Osteoblast (primary cell): ENCODE measurements at places on chromosomes 5 and 9.
A peak's percentile ranks its signal among the peaks of the same experiment; 100 is the strongest.

DNA sequence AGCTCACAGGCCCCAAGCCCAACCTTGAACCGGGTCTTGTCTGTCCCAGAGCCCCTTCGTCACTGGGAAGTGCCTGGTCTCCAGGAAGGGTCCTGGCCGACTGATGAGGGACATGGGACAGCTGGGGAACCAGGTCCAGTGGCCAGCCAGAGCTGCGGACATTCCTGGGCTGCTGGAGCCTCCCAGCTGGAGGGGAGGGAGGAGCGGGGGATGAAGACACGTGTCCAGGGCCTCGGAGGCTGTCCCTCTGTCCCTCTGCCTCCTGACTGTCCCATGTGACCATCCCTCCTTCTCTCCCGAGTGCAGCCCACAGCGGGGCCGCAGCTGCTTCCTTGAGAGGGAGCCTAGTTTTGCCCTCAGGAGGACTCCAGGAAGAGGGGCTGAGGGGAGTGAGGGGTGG lies 41.7 kb upstream of the UBAC1 start:
- DNase-seq, result no peak

- no peak for DNase-seq
Observed at GRCh38 chr9:31394015-31394473, 990.4 kb upstream of the ACO1 start.

DNA sequence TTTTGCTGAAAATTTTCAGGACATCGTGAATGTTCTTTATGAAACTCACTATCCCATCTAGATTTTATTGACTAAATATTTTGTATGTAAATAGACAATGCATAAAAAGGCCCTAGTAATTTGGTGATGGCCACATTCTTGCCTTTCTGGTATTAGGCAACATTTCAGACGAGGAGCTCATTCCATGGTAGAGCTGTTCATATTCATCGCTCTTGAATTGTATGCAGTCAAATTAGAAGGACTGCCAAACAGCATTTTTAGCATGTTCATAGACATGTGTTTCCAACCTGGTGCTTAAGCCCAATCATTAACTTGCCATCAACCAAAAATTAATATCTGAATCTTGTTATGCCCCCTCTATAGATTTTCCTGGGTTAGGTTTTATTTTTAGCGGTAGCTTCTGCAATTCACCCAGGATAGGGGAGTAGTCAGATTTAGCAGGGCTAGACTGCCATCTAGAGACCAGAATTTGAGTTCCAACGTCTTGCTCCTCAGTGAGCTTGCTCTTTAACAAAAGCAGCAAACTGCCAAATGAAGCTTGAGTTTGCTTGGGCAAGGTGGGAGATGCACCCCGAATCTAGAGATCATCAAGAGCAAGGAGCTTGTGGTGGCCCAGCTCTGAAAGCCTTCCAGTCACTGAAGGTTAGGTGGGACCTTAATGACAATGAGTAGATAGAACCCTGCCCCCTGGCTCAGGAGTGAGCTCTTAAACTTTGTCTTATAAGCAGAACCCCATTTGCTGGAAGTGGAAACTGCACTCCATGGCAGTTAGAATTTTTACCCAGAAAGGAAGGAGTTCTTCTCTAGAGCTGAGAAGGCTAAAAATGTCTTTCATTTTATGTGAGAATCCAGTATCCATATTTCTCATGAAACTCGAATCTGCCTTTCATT lies 456.2 kb downstream of the RASEF start:
- DNase-seq, result no peak

GRCh38 chr5:36755920-36756488 lies 120.6 kb upstream of the NIPBL start:
- DNase-seq, result no peak

GRCh38 chr9:132912131-132912530 lies 32.3 kb downstream of the TSC1 start:
- no peak for DNase-seq

- DNase-seq, result no peak
Observed at GRCh38 chr5:68646144-68646543, 430.6 kb downstream of the PIK3R1 start.

GRCh38 chr5:34978681-34979080 lies 49.3 kb downstream of the DNAJC21 start:
- DNase-seq, result no peak

- no peak for DNase-seq
Observed at GRCh38 chr9:82799286-82799685, 263.7 kb downstream of the RASEF start.

DNA sequence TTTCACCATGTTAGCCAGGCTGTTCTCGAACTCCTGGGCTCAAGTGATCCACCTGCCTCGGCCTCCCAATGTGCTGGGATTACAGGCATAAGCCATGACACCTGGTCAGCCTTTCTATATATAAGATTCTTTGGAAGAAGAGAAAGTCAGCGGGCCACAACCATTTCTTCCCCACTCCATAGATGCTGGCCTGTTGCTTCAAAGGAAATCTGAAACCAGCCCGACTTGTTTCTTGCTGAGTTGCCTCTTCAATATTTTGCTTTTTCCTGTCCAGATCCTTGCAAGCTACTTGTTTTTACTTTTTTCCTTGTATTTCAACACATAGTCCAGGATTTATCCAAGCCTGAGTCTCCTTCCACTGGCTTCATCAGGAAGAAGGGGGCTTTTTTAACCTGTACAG lies 219.5 kb downstream of the CDK5RAP2 start:
- no peak for DNase-seq

GRCh38 chr9:113350937-113351336 lies 1.6 kb downstream of the BSPRY start:
- DNase-seq, result no peak

GRCh38 chr5:90305041-90305720 lies 104.4 kb downstream of the CETN3 start:
- DNase-seq, result no peak

GRCh38 chr5:42989190-42989589 lies 50.9 kb downstream of the ANXA2R start:
- peak; percentile 31 for DNase-seq

DNA sequence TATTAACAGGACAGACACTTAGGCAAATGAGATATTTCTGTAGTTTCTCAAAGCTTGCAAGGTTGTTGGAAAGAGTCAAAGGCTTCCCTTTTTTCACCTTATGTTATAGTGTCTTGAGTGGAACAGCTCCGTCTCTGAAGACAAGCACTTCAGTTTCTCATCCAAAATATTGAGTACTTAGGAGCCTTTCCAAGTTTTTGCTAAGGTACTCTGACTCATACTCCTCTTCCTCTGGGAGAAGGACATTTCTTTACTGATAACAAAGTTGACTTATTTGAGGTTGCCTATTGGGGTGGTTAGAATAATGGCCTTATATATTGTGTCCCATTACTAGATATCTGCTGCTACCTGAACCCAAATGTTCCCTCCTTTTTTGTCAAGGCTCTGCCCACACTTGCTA lies 869.6 kb downstream of the MAT2B start:
- no peak for DNase-seq

DNA sequence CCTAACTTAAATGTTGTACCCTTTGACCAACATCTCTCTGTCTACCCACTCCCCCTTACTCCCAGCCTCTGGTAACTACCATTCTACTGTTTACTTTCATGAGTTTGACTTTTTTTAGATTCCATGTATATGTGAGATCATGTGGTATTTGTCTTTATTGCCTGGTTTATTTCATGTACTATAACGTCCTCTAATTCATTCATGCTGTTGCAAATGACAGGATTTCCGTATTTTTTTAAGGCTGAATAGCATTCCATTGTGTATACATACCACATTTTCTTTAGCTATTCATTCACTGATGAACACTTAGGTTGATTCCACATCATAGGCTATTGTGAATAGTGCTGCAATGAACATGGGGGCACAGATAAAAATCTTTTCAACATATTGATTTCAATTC lies 11.8 kb upstream of the NDUFB6 start:
- no peak for DNase-seq
